CD4-positive, alpha-beta T cell treated with Interferon gamma for 1 hour (primary cell): ENCODE measurements at places on chromosomes 7 and 10.

DNA sequence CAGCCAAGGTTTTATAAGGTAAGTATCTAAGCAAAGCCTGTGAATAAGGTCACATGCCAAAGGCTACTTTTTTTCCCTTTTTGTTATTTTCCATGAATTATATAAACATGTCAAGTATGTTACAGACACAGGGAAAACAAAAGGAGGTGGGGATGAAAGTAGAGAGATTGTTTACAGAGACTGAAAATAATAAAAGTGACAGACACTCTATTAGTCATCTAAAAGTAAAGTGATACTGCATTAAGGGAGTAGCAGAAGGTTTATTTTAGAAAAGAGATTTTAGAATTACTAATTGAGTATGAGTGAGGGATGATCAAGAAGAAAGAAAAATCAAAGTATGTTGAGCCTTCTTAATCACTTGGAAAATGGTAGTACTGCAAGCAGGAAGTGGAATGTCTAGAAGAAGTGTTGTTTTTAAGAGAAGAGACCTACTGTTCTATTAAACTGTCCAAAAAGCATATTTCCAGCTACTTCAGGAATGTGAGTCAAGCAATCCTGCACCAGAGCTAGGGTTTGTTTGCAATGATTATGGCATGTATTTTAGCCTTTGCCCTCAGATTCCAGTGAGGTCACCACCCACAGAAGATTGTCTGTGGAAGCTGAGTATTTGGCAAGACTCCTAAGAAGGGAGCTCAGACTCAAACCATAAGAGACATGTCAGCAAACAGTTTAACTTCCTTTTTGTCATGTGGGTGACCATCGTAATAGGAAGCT is 177.9 kb upstream of the PLXDC2 start:
- no peak for DNase-seq

DNA sequence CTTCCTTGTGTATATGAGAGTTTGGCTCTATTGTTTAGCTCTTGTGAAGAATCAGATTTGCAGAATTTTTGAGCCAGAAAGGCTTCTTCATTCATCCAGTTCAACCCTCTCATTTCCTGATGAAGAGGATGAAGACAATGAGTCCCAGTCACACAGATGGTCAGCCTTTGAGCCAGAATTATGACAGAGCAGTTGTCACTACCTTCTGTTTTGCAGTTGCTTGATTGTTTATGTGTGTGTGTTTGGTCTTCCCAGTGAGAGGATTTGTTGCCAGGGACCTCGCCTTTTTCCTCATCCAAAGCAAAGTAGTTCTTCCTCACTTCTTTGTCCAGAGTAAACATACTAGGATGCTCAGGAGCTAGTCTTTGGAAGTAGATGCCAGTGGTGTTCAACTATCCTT is 15.6 kb downstream of the MDFIC start:
- DNase-seq = no peak

- DNase-seq = no peak
Measured at GRCh38 chr7:65379318-65379717, 5.7 kb downstream of the ZNF92 start.

- DNase-seq = no peak
Measured at GRCh38 chr10:77590344-77591237, 47.0 kb downstream of the KCNMA1 start.

DNA sequence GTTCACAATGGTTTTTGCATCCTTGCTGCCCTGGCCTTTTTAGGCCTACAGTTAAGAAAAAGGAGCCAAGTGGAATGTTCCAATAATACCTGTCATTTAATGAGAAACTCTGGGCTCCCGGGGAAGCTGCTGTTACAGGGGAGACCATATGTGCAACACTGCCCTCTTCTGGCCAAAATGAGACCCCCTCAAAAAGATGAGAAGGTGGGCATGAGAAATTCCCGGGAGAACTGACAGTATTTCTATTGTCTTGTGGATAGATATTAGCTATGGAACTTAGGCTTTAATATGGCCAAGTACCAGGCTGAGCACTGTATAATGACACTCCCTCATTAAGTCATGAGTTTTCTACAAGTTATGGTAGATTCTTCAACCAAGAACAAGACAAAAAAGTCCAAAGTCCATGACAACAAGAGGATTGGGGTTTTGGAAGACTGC is 99.4 kb downstream of the CCDC3 start:
- DNase-seq = peak; percentile 4

GRCh38 chr7:30511494-30511893 is 6.9 kb upstream of the GGCT start:
- no peak for DNase-seq

GRCh38 chr7:106206826-106207541 is 77.8 kb downstream of the NAMPT start:
- DNase-seq = no peak

DNA sequence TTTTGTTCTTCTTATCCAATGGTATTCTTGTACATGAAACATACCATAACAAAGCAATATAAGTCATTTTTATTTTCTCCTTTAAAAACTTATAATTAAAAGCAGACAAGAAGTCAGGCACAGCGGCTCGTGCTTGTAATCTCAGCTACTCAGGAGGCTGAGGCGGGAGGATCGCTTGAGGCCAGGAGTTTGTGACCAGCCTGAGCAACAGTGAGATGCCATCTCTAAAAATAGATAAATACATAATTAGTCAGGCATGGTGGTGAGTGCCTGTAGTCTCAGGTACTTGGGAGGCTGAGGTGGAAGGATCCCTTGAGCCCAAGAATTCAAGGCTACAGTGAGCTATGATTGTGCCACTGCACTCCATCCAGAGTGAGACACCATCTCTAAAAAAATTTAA is 195.1 kb upstream of the FZD1 start:
- no peak for DNase-seq

GRCh38 chr10:133115453-133115842 is 27.7 kb downstream of the ADGRA1 start:
- DNase-seq = no peak

DNA sequence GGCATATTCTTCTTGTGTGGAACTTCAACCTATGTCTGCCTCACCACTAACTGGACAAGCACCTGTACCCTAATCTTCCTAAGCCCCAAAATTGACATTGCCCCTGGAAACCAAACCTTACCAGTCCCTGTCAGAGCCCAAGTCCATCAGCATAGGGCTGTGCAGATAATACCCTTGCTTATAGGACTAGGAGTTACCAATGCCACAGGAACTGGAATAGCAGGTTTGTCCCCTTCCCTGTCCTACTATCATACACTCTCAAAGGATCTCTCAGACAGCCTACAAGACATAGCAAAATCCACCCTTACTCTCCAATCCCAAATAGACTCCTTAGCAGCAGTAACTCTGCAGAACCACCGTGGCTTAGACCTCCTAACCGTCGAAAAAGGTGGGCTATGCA is 19.8 kb downstream of the ZNF107 start:
- no peak for DNase-seq

GRCh38 chr7:33079096-33079495 is 16.5 kb upstream of the NT5C3A start:
- no peak for DNase-seq

DNA sequence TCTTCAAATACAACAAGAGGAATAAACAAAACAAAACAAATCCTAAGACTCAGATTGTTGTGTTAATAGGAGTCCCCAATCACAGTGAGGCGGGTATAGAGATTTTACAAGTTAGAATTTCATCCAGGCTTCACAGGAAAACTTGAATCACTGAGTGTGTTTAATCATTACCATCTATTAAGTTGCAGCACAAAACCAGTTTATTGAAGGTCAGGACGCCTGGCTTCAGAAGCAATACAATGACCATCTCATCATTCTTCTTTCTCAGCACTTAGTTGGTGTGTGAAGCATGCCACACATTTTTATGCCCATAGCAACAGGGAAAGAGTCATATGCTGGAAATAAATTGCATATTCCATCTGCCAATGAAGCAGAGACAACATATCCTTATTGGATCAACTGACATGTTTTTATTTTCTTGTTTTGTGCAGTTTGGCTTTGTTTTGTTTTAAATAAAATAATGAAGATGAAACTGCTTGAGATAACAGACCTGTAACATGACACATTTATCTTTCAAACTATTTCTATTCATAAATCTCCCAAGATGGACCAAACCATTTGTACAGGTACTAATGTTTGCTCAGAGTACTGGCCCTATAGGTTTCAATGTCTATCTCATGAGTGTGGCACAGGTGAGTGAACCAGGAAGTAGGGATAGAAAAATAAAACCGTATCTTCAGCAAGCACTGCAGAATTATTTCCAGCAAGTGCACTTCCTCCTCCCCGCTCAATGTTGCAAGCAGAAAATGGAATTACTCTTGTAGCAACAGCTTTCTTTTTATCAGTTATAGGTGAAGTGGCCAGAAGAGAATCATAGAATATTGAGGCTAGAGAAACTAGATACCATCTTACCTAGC is 40.4 kb downstream of the TAC1 start:
- no peak for DNase-seq

DNA sequence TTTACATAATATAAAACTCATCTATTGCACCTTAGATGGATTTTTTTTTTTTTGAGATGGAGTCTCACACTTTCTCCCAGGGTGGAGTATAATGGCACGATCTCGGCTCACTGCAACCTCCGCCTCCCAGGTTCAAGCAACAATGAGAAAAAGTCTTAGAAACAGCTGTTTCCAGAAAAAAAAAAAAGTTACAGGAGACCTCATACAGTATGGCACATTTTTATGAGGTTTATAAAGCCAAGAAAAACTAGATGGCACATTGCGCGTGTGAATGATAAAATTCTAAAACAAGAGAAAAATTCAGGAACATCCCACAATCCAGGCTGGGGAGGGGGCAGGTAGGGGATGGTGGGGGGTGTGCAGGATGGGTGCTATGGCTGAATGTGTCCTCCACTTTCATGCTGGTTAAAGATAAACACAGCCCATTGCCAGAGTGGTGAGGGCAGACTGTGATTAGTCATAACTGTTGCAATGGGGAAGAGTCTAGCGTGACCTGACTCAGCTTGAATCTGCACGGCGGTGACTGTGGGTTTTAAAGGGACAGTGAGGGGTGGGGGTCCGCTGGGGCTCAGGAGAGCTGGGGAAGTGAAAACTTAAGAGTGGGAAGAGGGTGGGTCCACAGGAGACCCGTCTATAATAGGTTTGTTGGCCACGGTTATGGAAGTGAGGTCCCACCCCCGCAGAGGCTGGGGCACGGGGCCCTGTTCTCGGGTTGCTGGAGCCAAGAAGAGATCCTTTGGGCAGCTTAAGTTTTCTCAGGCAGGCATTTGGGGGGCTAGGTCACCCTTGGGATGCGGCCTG is 11.9 kb upstream of the LRRC27 start:
- no peak for DNase-seq

- no peak for DNase-seq
Measured at GRCh38 chr10:111956841-111957240, 226.7 kb downstream of the GPAM start.

DNA sequence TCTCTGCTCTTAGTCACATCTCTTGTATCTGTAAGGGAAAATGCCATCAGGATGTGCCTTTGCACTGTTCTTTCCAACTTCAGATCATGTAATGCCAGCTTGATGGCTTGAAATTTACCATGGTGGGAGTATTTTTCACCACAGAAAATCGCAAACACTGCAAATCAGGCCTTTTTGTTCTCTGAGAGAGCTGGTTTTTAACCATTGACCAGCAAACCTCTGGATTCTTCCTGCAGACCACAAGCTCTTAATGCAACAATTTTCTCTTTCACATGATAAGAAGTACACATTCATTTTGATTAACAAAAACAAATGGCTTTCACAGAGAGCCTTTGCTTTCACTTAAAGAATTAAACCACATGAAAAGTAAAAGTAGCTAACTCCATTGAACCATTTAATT is 145.4 kb upstream of the NEBL start:
- no peak for DNase-seq

DNA sequence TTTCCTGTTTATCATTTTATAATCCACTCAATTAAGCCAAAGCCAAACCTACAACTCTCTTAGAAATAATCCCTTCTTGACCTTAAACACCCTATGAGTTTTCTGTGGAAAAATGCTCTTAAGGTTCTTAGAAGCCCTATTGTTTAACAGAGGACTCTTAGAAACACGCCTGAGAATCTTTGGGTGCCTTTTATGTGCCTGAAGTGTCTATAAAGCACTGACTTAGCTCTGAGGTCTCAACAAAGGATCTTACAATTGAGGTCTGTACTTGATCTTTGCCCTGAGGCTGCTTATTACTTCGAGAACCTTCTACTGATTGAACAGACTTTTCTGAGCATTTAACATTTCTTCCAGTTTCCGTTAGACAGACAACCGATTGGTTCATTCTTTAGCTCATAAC is 353.3 kb upstream of the SORCS1 start:
- DNase-seq = no peak

GRCh38 chr10:77530011-77530410 is 107.6 kb downstream of the KCNMA1 start:
- DNase-seq = no peak

- DNase-seq = no peak
Measured at GRCh38 chr7:19062216-19062615, 55.2 kb downstream of the TWIST1 start.

DNA sequence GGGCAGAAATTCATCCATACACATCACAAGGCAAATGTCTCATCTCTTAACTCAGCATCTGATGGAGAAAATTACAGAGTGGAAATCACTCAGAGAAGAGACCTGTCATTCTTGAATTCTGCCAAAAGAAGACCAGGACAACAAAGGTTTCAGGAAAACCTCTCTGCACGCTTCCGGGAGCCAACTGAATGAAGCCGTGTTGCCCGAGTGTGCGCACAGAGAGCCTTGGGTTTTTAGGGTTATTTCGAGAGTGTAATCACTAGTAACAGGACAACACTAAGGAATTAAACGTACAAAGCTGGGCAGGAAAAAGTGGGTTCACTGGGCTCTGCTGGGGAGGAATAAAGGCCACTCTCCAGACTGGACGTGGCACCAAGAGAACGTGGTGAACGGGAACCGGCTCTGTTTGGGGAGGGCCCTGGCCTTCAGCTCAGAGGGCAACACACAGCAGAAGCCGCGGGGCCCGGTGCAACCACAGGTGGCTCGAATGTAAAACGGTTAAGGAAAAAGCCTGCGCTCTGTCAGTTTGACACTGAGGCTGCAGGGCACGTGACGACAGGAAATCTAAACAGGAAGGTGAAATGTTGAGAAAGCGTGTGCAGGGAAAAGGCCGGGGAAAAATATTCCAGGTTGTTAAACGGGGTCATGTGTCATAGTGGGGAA is 331.5 kb downstream of the DNAJB6 start:
- no peak for DNase-seq

- no peak for DNase-seq
Measured at GRCh38 chr10:121322046-121322445, 276.2 kb downstream of the FGFR2 start.

DNA sequence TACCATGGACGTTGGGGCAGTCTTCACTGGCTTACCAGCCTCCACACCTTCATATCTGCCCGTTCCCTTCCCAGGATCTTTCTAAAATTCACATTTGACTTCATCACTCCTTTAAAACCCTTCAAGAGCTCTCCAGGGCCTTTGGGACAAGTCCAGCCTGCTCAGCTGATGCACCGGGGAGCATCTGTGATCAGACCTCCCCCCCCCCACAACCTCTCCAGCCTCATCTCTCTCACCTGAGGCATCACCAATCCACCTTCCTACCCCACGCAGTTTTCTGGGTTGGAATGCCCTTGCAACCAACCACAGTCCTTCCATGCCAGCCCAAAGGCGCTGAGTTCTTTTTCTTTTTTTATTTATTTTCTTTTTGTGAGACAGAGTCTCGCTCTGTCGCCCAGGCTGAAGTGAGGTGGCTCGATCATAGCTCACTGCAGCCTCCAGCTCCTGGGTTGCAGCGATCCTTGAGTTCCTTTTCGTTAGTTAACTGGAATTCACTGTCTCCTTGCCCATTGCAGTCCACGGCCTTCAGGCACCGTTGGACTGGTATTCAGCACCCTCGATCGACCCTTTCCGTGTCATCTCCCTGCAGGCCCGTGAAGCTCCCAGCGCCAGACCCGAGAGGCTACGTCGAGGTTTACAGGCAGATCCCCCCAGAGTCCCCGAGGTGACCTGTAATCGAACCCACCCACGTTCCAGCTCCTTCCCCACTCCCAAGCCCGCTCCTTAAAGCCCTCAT is 654 bp downstream of the ALKBH4 start:
- DNase-seq = no peak
